SK-N-SH treated with all-trans-retinoic acid at 6 μM for 48 hours (cell line): ENCODE measurements at places on chromosomes 3 and 15.

GRCh38 chr3:172601066-172601832 is 78.0 kb upstream of the TNFSF10 start:
- ATAC-seq = no peak

- no peak for ATAC-seq
These were observed 88.9 kb upstream of the PTX3 start for GRCh38 chr3:157347577-157348303.

- peak; percentile 79 for ATAC-seq
These were observed 142.7 kb downstream of the FNDC3B start for GRCh38 chr3:172181932-172182586.

DNA sequence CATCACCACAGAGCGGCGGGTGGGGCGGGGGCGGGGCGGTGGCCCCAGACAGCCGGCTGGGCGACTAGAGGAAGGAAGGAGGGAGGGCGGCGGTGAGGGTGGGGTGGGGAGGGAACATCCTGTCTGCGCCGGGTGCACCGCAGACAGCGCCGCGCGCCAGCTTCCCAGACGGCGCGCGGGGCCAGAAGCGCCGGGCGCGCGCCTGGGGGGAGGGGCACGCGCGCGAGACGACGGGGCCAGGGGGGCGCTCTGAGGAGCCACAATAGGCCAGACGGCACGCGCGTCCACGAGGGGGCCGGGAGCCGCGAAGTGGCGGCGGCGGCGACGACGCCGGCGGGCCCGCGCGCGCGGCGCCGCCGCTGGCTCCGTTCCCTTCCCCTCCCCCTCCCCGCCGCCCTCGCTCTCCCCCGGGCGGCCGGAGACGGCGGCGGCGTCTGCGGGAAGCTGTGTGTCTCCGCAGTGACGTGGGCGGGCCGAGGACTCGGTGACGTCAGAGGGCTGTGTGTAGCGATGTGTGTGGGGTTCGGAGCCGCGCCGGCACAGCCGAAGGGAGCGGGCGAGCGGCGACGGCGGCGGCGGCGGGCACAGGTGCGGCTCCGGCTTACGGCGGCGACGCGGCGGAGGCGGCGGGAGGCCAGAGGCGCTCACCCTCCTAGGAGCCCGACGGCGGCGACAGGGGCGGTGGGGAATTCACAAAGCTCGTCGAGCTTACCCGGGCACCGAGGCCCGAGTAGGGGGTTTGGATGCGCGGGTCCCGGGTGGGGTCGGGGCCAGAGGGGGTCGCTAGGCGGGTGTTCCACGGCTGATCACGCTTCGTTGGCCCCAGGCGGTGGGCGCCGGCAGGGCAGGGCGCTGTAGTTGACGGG is at the start of gene SKIL:
Gene SKIL (plus strand): TSS at position 540 of the 866 bp plus-strand sequence. CDS start 2,617 bp downstream, outside the sequence.
- ATAC-seq = peak; percentile 67

GRCh38 chr3:175433026-175433674 is 574.0 kb downstream of the NAALADL2 start:
- ATAC-seq = peak; percentile 80

- no peak for ATAC-seq
These were observed 23.2 kb downstream of the CYFIP1 start for GRCh38 chr15:22956978-22957260.

DNA sequence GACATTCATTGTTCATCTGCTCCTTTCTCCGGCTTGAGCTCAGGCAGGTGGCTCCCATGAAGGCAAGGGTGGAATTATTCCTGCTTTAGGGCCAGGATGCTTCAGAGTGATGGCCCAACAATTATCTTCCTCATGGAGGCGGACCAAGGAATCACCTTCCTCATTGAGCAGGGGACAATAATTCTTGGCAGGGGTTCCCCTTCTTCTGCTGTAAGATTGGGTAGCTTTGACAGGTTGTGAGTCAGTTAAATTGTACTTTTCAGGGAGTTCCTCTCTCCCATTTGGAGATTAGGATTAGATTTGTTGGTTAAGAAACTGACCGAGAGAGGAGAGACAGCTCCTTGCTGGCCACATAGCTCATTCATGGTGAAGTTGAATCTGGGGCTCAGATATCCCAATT is 31.4 kb upstream of the CD47 start:
- no peak for ATAC-seq

GRCh38 chr3:158809642-158810041 is 7.8 kb downstream of the MFSD1 start:
- ATAC-seq = no peak

- no peak for ATAC-seq
These were observed 50.3 kb upstream of the ACAN start for GRCh38 chr15:88752951-88753350.

DNA sequence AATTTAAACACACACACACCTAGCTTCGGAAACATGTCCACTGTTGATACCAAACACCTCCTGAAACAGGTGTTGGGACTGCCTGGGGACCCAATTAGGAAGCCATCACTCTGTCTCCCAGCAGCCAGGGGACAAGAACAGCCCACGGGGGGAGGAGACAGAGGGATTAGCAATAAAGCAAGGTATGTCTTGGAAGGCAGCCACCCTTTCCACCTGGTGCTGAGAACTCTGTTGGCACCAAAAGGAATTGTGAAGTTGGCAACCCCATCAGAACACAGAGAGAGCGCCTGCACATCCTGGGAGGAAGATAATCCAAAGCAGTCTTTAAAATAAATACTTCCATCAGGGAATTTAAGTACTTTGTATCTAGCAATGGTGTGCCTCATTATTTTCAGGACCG is 111.0 kb downstream of the ADAMTS17 start:
- no peak for ATAC-seq
